Caudate nucleus (tissue), 63 donors: ENCODE measurements at places on chromosomes 7 and 10.

GRCh38 chr7:79291498-79291865 lies 162.0 kb downstream of the MAGI2 start:
- no peak for DNase-seq

- no peak for DNase-seq
Observed at GRCh38 chr7:32039000-32039756, 31.0 kb downstream of the PDE1C start.

GRCh38 chr7:106840342-106840741 lies 24.7 kb upstream of the PIK3CG start:
- DNase-seq: no peak

GRCh38 chr7:133836666-133837065 lies 290.5 kb upstream of the LRGUK start:
- DNase-seq: no peak

GRCh38 chr10:79246209-79246581 lies 101.1 kb upstream of the PPIF start:
- DNase-seq: peak; percentile 69

- no peak for DNase-seq
Observed at GRCh38 chr10:97049670-97050069, 136.1 kb downstream of the SLIT1 start.

DNA sequence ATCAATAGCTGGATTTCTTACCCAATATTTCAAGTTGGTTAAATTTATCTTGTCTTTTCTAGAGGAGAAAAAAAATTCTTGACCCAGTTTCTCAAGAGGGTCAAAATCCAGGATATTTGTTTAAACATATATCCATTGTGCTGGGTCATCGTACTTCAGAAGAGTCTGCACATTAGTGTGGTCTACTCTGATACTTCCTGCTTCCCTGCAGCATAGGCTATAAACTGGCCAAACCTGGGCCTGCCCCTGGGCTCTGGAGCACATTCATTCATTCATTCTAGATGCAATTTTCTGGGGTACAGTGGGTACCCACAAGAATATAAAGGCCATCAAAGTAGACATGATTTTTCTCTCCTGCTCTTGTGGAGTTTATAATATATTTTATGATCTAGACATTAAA lies 142.1 kb upstream of the WNT16 start:
- DNase-seq: no peak

DNA sequence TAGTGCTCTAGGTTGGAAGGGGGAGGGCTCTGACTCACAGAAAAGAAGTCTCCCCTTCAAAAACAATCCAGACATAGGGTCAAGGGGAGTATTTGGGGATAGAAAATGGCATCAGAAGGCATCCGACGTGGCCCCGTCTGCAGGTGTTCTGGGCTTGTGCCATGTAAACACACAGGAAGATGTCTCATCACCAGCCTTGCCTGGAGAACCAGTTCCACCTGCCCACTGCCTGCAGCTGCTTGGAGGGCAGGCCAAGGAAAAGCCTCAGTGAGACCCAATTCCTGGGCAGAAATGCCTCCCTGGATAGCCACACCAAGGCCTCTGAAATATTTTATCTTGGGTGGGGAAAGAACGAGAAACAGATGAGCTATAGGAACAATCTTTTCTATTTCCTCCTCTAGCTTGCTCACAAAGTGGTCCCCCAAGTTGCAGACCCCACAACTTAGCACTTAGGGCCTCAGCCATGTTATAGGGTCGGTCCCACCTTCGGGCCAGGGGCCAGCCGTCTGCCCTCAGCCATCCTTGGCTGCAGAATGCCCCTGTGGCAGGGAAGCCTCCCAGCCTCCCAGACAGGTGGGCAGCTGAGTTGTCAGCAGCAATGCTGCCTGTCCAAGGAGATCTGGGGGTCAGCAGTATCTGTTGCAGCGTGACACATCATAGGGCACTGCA lies 54.3 kb upstream of the ECHDC3 start:
- no peak for DNase-seq

DNA sequence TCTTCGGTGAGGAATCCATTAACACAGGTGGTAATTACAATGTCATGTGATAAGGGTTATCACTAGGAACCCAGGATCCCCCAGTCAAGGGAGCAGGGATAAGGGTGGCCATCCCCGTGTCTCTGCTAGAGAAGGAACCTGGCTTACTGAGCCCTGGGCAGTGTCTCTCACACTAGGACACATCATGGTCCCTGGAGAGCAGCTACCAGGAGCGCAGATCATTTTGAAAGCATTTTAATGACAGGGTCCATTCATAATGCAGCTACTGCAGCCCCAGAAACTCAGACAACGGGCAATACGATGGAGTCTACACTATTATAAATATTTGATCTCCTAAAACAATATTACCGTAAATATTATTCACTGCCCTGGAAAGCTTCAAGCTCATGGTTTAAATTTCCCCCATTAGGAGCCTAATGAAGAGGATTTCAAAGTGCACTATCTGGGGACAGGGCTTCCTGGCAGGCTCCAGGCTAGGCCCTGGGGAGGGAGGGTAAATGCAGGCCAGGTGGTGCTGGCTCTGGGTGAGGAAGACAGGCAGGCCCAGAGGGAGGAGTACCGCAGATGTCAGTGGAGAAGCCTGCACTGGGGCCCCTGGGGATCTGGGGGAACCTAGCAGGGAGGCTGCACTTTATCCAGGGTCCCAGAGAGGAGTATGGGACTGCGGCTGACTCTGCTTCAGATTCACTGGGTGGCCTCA lies 52.6 kb upstream of the LOXL4 start:
- DNase-seq: no peak

DNA sequence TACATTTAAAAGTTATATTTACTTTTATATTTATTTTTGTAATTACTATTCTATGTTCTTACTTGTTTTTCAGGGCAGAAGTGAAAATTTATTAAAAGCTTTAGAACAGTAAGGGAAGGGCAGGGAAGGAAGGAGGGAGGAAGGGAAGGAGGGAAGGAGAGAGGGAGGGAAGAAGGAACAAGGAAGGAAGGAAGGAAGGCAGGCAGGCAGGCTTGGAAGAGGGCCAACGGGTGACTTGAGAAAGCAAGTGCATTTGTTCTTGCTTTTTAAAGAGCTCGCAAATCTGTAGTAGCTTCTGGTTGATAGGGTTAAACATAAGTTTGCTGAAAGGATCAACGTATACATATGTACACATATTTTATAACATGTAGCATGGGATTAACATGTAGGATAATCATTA lies 725.3 kb upstream of the FZD8 start:
- DNase-seq: no peak

- no peak for DNase-seq
Observed at GRCh38 chr10:48765527-48765926, 80.9 kb downstream of the WDFY4 start.

DNA sequence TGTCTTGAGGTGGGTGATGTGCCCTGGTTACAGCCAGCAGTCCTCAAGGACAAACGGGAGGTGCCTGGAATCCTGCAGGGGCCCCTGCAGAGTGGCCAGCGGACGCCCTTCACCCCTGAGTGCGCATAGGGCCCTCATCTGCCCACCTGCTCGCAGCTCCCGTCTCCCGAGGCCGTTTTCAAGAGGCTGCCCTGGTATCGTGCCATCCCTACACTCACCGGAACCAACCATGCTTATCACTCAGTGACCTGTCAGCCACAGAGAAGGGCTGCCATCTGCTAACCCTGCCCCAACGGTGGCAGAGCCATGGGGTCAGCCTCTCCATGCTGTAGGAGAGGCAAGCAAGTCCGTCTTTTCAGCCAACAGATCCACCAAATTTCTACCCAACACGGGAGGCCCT lies 122.0 kb downstream of the FAM53B start:
- DNase-seq: no peak

DNA sequence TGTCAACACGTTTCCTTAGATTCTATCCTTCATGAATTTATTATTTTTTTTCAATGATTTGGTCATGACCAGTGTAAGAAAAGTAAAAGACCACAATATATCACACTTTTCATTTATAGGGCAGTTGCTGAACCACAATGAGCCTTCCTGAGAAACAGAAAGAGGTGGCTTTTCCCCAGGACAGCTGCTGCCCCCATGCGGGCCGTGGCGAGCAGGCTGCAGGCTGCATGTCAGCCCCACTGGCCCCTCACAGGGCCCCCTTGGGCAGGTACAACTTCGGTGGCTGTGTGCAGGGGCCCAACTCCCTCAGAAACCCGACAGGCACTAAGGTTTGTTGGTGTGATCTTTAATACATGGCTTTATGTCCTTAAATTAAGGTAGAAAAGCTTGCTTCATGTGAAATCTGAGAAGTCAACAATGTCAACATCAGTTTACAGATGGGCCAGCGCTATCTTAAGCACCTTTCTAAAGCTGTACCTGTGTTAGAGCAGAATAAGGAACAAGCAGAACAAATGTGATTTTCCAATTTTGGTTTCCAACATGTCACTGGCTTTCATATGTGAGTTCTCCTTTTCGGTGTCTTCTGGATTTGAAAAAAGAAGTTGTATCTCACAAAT lies 10.6 kb downstream of the BEND7 start:
- no peak for DNase-seq

DNA sequence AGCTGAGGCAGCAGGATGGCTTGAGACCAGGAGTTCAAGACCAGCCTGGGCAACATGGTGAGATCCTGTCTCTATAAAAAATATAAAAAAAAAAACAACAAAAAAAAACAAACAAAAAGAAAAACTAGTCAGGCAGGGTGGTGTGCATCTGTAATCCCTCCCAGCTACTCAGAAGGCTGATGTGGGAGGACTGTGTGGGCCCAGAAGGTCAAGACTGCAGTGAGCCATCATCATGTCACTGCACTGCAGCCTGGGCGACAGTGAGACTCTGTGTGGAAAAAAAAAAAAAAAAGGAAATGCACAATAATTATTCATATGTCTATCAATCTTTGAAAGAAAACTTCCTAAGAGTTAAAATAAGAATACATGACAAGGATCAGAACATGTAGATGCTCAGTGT lies 178.3 kb downstream of the SEM1 start:
- no peak for DNase-seq

GRCh38 chr7:50213622-50214017 lies 90.9 kb upstream of the IKZF1 start:
- no peak for DNase-seq

GRCh38 chr10:14032406-14032998 lies 298.2 kb downstream of the FRMD4A start:
- DNase-seq: no peak

GRCh38 chr7:102892631-102893278 lies 20.0 kb upstream of the LRRC17 start:
- DNase-seq: no peak

- no peak for DNase-seq
Observed at GRCh38 chr7:47330026-47330425, 251.9 kb downstream of the TNS3 start.

GRCh38 chr7:116809636-116810266 lies 52.6 kb upstream of the CAPZA2 start:
- no peak for DNase-seq

GRCh38 chr10:27611236-27611635 lies 107.1 kb downstream of the RAB18 start:
- no peak for DNase-seq

DNA sequence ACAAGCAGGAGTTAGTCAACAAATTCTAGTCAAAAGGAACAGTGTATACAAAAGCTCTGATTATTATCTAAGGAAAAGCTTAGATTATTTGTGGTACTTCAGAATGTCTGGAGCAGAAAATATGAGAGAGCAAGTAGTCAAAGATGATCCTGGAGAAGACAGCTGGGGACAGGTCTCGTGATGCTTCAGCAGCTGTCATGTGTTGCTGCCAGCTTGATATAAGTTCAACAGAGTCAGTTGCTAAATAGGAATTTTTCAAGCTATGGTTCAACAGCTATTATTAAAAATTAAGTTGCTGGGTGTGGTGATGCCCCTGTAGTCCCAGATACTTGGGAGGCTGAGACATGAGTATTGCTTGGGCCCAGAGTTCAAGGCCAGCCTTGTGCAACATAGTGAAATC lies 240.0 kb upstream of the RHOBTB1 start:
- DNase-seq: no peak

GRCh38 chr10:69362471-69362954 lies 54.2 kb downstream of the TACR2 start:
- DNase-seq: no peak

DNA sequence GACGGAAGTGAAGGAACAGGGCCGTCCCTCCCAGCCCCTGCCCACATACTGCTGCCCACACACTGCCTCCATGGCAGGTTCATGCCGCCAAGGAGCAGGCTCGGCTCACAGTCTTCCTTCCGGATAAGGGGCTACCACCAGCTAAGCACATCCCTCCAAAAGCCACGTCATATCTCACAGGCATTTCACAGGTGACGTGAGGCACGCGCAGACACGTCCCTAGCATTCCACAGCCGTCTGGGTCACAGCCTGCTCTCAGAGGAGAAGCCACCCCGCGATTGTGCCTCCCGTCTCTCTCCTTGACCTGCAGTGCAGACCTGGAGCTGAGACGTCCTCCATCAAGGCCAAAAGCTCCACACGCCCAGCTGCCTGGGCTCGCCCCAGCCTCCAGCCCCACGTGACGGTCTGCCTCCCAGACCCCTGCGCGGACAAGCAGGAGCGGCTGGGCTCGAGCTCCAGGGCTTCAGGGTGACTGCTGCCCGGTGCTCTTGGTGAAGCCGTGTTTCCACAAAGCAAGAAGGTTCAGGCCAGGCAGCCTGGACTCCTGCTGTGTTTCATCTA lies 114.0 kb downstream of the MAD1L1 start:
- DNase-seq: no peak

GRCh38 chr7:41679566-41679965 lies 23.3 kb downstream of the INHBA start:
- no peak for DNase-seq

DNA sequence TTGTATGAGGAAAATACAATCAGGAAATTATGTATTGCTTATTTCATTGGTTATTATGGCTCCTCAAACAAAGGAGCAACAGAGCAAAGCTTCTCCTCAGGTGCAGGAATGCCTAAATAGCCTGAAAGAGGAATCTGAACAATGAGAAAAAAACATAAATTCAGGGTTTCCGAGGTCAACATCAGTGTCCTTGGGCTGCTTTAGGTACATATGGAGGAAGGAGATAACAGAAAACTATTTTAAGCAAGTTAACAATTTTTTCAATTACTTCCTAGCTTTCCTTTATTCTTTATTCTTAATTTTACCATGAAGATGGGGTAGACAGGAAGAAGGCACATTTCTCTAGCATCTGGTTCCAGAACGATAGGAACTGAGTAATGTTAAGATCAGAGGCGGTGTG lies 14.0 kb downstream of the SLC16A9 start:
- DNase-seq: no peak

DNA sequence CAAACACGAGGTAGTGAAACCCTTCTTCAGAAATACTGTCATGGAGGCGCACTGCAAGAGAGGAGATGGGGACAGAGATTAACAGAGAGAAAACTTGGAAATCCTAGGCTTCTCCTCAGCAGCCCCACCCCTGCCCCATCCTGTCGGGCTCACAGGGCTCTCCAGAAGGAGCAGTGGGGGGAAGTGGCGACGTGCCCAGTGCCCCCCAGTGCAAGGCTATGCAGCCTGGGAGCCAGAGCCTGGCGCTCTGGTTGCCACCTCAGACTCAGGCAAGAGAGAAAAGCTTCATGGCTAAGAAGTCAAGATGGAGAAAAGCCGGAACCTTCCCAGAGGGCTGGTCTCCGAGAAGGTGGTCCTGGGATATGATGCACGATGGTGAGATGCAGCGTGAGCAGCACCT lies 21.2 kb downstream of the CAMK2G start:
- DNase-seq: no peak
